ENCODE measurements at places on chromosomes 1 and 21. TPM values are rescaled to one million over a fixed set of nuclear protein-coding genes. Genes with fewer than 3 reads are reported as not detected.

DNA sequence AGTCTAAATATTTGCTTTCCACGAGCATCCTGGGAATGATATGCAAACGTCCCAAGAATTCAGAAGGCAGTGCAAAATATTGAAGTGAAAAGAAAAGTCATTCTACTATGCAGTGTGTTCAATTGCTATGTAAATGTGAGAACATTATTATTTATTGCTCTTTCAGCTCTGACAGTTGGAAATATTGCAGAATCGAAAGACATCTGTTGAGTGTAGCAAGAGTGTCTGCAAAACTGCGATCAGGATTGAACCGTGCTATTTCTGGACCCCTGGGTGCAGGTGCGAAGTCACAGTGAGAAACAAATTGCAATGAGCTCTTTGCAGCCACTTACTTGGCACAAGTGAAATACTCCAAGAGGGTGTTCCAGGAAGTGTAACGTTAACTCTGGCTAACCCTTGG is 566.4 kb downstream of the AJAP1 start:
- no peak for DNase-seq

The NTRK1 gene
- total RNA-seq: 0.47 TPM

DNA sequence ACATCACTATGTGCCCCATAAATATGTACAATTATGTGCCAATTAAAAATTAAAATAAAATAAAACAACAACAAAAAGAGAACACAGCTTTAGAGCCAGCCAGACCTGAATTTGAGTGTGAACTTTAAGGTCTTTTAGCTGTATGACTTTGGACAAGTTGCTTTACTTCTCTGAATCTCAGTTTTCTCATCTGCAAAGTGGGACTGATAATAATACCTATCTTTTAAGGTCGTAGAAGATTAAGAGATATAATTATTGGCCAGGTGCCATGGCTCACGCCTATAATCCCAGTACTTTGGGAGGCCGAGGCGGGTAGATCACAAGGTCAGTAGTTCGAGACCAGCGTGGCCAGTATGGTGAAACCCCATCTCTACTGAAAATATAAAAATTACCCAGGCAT is 3.3 kb upstream of the VPS72 start:
- DNase-seq: no peak

The VWA5B1 gene
- total RNA-seq: 0.15 TPM

The HAO2 gene
- total RNA-seq: not detected

DNA sequence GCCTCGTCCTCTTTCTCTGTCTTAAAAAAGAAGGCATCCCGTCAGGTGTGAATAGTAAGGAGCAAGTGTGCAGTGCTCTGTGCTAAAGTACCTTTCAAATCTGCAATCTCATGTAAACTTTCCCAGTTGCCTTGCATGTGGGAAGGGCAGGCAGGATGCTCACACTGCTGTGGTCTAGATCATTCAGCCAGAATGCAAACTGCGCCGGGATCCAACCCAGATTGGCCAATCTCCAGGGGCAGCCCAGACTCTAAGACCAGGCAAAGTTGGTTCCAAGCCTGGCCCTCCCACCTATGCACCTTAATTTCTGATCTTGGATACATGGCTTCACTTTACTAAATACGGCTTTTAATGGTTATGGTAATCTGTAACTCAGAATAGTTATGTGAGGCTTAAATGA is 3.2 kb upstream of the MAP1LC3C start:
- DNase-seq: no peak

Data from left lung (tissue), 14 donors.